ENCODE measurements at places on chromosomes 6 and 20.

DNA sequence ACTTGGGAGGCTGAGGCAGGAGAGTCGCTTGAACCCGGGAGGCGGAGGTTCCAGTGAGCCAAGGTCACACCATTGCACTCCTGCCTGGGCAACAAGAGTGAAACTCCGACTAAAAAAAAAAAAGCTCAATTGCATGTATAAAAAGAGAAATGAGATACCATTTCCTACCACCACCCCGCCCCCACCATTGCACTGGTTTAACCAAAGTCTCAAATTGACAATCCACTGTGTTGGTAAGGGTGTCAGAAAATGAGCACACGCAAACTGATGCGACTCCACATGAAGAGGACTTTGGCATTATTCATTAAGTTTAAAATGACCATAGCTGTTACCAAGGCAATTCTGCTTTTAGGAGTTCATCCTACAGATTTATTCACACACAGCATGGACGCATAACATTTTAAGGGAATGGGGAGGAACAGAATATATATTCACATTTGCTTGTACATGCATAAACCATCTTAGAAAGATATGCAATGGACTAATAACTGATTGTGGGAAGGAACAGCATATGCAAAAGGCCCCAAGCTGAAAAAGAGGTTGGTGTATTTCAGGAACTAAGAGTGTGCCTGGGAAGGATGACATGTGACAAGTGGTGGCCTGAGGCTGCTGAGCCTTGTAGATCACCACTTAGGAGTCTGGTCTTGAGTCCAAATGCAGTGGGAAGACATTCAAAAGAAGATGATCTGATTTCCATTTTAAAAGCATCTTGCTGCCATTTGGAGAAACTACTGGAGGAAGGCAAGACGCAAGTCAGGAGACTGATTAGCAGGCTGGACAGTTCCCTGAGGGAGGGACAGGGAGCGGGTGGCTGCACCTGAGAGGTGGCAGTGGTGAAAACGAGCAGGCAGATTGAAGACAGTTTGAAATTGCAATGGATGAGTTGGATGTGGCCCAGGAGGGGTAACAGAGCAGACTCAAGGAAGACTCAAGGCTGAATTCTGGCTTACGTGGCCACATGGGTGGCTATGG, 37.2 kb upstream of the PTPN1 start:
- DNase-seq: no peak

GRCh38 chr20:23446505-23446904, 6.2 kb downstream of the CST11 start:
- DNase-seq: no peak

GRCh38 chr6:129111346-129111745, 228.4 kb downstream of the LAMA2 start:
- DNase-seq: no peak

- DNase-seq: no peak
Measured at GRCh38 chr6:142851601-142852000, 93.4 kb downstream of the HIVEP2 start.
